ENCODE measurements at places on chromosomes 5 and 9.

DNA sequence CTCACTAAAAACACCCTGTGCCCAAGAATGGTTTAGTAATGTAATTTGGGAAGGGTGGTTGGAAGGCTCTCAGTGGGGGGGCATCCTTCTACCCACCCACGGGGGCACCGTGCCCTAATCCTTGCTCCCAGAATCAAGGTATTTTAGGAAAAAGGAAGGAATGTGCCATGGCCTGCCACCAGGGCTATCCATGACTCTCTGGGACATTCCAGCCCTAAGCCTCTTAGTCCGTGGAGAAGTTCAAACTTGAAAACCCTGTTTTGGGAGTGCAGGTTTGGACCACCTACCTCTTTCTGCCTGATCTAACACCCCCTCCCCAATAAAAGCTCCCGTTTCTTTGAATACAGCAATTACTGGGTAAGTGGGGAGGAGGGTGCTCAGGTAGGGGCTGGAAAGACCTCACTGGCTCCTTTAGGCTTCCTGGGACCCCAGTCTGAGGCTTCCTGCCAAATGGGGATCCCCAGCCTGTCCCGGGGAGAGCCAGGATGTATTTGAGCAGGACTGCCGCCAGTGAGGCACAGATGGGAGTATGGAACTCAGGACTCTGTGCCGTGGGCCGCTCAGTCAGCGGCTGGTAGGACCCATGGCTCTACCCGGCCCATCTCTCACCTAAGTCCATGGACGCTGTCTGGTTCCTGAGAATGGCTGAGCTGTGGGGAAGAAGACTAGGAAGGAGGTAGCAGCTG lies 3.6 kb upstream of the PITX1 start:
- DNase-seq = no peak

DNA sequence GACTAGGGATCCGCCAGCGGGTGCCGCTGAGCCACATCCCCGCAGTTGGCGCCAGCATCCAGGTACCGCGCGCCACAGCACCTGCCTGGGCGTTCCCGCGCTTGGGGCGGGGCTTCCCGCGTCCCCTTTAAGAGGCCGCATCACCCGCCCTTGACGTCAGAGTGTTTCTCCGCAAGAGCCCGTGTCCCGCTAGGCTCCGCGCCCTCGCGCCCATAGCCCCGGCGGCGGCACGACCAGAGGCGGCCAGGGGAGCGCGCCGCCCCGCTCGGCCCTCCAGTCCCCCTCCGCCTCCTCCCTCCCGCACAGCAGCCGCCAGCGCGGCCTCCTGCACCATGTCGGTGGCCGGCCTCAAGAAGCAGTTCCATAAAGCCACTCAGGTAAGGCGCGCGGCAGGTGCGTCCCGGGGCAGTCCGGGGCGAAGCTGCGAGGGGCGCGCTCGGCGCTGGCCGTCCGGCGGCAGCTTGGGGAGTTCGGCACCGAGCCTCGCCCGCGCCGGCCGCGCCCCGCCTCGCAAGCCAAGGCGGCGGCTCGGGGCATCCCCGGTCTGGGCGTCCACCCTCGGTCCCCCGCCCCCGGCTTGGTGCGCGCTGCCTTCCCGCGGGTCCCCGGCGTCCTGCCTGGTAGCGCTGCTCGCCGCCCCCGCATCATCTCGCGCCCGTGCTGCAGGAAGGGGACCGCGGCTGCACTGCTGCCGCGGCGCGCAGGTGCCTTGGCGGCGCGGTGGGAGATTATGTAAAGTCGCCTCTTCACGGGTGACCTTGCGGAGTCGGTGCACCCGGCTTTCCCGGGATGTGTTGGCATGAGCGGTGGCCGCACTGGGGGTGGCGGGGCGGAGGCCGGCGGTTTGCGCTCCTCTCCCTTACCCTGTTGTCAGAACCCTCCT lies at the start of gene SH3GL2:
TSS of gene SH3GL2 (plus strand) at position 156 of the 883 bp plus-strand sequence.
- no peak for DNase-seq

DNA sequence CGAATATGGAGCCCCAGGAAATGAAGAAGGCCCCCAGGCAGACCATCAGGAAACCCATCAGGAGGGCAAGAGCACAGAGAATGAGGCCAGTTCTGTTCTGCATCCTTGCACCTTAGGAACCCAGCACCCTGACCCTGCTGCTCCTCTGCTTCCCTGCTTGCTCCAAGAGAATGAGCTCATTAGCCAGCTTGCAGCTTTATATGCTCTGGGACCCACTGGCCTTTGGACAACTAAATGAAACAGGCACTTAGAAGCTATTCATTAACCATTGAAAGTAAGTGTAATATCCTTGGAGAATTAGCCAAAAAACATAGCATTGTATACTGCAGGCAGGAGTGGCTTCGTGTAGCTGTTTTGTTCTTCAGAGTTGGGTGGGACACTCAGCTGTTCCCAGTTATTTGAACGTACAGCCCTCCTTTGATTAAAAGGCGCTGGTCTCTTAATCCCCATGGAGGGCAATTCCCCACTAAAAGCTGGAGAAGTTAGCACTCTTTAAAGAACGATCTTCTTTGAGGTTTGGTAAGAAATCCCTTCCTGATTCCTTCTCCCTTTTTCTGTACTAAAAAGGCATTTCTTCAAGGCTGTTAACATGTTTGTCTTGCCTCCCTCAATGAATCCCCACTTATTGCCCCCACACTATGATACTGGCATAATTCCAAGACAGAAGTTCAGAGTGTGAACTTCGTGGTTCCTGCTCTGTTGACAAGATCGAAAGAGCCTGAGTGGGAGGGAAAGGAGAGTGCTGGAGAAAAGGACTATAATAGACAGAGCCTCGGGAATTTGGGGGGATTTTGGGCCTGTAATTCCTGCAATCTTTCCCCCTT lies at the start of gene TMEM252:
TSS of gene TMEM252 (minus strand) at position 172 of the 824 bp plus-strand sequence. CDS start at position 103, 69 bp downstream.
- no peak for DNase-seq

DNA sequence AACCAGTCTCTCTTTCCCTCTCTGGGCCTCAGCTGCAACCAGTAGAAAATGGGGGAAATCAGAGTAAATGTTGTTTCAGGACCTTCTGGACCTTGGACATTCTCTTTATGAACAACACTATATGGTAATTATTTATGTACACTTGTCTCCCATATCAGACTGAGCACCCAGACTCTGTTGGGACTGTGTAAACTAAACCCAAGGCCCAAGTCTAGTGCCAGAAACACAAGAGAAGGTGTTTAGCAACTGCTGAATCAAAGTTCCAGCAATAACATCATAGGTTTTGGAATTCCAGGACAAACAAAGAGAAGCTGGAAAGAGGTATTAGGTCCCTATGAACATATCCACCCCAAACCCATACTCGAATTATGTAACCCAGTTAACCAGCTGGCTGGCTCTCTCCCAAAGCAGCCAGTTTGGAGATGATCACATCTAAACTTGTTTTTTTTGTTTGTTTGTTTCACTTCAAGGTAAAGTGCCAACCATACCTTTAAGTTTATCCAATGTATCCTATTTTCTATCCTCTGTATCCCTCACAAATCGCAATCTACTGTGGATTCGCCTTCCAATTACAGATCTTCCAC lies 1.9 kb upstream of the RNF38 start:
- DNase-seq = no peak

DNA sequence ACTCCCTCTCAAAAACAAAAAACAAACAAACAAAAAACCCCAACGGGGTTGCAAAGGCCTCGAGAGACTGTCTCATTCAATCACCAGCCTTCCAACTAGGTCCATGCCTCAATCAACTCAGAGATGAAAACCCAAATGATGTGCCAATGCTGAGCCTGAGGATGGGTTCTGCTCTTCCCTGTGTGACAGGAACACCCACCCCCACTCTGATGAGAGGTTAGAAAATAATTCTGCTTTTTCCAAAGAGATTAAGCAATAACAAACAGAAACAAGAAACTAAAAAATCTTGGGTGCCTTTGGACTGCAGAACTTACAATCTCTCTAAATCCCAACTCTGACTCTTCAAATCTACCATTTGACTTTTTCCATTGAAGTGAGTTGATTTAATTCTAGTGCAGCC lies 25.5 kb upstream of the FBP1 start:
- no peak for DNase-seq

GRCh38 chr9:127178686-127179632 lies 56.5 kb upstream of the ANGPTL2 start:
- DNase-seq = no peak

DNA sequence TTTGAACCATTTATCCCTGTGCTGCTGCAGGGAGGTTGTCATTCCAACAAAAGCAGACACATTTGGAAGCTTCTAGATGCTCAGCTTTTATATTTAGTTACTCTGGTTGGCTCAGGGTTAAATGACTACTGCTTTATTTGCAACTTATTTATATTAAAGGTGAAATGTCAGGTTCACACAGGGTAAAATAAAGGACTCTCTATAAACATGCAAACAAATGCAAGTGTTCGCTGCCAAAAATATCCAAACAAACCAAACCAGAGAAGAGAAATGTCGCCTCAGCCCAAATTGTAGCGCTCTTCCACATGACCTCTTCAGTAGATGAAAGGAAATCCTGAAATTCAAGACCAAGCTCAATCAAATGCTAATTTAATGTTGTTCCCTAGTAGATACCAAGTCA lies 57.0 kb upstream of the LIFR start:
- DNase-seq = no peak

DNA sequence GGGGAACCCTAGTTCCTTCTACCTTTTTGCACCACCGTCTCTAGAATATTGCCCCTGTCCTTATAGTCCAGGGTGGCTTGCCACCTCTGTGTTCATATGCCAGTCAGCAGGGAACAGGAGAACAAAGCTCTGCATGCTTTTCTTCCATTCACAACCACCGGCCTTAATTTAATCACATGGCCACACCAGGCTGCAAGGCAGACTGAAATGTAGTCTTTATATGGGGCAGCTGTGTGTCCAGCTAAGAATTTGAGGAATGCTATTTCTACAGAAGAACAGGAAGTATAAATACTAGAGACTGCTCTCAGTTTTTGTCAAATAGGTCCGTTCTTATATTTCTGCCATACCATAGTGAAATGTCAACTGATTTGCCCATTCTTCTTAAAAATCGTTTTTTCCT lies 5.8 kb downstream of the C5orf22 start:
- no peak for DNase-seq

DNA sequence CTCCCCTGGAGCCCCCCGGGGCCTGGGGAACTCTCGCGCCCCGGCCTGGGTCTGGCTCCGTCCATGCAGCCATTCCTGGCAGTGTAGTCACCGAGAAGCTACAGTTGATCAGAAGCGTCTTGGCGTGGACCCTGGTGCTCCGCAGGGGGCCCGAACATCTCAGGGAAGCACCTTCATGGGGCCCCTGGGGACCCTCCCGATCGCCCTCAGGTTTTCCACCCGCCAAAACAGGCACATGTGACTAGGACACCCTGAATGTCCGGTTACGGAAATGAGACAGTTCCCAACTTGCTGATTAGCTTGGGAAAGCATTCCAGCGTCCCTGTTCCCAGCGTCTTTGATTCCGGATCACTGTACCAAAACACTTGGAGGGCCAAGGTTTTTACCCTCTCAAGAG lies 472 bp downstream of the FBXO4 start:
- DNase-seq = peak; percentile 4

- no peak for DNase-seq
Observed at GRCh38 chr5:52893105-52893504, 96.0 kb upstream of the ITGA2 start.

GRCh38 chr5:148509893-148510292 lies 126.1 kb downstream of the FBXO38 start:
- no peak for DNase-seq

DNA sequence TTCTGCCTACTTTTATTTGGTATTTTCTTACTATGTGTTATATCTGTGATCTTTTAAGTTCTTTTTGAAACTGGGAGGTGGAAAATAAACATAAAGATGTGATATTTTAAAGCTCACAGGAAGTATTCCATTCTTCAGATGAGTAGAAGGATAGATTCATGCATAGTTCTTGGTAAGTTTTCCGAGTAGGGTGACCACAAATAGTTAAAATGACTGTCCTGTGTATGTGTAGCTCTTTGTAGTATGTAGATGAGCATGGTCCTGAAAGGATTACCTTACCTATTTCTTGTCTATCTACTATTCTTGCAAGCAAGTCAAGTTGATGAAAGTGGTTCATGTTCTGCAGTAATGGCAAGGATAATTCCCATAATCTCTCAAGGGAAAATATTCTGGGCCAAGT lies 47.7 kb downstream of the SRFBP1 start:
- no peak for DNase-seq

GRCh38 chr9:105447386-105447813 lies 434 bp upstream of the FSD1L start:
- no peak for DNase-seq

GRCh38 chr5:51138164-51138563 lies 245.1 kb upstream of the ISL1 start:
- no peak for DNase-seq

All from stimulated activated CD4-positive, alpha-beta T cell treated with anti-CD3 and anti-CD28 coated beads, Interleukin-4, amount 100 ng/mL, for 4 hours (primary cell).